ENCODE measurements at places on chromosomes 11 and 22.

DNA sequence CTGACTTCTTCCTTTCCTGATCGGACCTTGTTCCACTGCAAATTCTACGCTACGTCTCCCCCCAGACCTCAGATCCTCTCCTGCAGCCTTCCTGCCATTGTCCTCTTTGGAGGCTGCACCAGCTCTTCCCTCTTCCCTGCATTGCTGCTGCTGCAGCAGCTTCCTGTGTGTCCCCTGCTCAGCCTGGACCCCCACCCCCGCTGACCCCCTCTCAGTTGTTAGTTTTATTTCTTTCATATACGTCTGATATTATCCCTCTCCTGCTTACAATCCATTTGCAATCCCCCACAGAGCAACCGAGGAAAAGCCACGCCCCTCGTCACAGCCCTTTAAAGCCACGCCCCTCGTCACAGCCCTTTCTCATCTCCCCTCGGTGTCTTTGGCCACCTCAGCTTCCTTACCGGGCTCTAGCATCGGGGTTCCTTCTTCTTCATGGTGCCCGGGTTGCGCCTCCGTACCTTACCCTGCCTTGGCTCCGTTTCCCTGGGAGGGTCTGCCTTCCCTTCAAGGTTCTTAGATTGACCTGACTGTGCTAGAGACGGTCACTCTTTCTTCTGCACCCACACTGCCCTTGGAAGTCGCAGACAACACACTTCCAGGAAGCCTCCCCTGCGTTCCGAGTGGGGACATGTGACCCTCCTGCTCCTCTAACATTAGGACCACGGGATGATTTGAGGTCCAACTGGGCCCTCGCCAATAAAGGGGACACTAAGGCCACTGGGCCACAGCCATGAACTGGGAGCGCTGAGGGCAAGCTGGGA lies 4.8 kb downstream of the MRGPRG start:
- no peak for DNase-seq

DNA sequence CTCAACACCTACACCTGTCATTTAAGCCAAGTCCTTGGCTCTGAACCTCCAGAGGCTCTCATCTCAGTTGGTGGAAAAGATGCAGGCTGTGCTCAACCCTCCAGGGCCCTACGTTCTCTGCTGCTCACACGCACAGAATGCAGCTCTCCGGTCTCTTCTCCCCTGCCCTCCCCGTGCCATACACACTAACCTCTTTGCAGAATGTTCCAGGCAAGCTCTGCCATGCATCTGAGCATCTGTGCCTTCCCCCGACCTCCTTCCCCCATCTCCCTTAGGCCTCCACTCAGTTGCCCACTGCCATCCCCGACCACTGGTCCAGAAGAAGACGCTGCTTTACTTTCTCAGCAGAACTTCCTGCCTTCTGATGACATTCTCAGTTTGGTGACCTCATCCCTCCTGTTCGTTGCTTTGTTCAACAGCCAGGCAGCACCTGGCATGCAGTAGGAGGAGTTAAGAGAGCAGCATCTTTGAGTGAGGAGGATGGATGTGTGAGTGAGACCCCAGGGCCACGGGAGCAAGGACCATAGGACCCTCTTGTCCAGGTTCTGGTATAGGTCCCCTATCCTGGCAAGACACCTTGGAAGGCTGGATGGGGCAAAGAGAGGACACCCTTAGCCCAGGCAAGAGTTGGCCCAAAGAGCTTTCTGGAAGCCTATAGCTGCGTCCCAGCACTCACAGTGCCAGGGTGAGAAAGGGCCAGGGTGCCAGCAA lies 598.0 kb downstream of the BRD1 start:
- no peak for DNase-seq

GRCh38 chr11:81432333-81432732 lies 1301.3 kb downstream of the FAM181B start:
- DNase-seq = no peak

GRCh38 chr11:45208135-45208534 lies 61.7 kb downstream of the PRDM11 start:
- no peak for DNase-seq

GRCh38 chr11:17013548-17014320 lies 480 bp downstream of the PLEKHA7 start:
- peak; percentile 22 for DNase-seq

GRCh38 chr11:116927163-116927974 lies 89.9 kb upstream of the APOA1 start:
- no peak for DNase-seq

GRCh38 chr11:61833471-61833870 lies 5.4 kb downstream of the FADS2 start:
- DNase-seq = no peak

Data from activated B cell treated with CpG ODN at 0.5 μM for 24 hours (primary cell).